Choroid plexus epithelial cell (primary cell): ENCODE measurements at places on chromosomes 3 and 15.
A peak's percentile ranks its signal among the peaks of the same experiment; 100 is the strongest.

GRCh38 chr15:65336493-65337435 lies 32.3 kb downstream of the RNU5B-1 start:
- no peak for DNase-seq

- no peak for DNase-seq
Measured at GRCh38 chr3:59538753-59539432, 489.1 kb upstream of the CFAP20DC start.

- no peak for DNase-seq
Measured at GRCh38 chr3:168241156-168241555, 145.4 kb upstream of the GOLIM4 start.

GRCh38 chr3:71585887-71586809 lies 2.6 kb upstream of the FOXP1 start:
- DNase-seq = peak; percentile 77

DNA sequence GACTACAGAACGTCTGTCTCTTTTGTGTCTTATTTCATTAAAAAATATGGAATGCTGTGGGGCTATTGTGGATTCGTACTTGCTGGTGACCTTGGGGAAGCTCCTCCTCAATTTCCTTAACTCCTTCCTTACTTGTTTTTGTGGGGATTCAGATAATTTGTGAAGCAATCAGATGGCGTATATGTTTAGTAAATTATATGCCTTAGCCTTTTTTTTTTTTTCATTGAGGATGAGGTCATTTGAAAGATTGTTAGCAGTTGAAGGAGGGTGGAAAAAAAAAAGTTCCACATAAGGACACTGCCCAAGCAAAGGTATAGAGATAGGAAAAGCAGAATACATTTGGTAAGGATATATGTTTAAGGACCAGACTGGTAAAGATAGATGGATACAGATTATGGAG lies 3.3 kb downstream of the RNF13 start:
- DNase-seq = no peak

- peak; percentile 94 for DNase-seq
Measured at GRCh38 chr3:170703121-170703588, 117.3 kb upstream of the SLC7A14 start.

DNA sequence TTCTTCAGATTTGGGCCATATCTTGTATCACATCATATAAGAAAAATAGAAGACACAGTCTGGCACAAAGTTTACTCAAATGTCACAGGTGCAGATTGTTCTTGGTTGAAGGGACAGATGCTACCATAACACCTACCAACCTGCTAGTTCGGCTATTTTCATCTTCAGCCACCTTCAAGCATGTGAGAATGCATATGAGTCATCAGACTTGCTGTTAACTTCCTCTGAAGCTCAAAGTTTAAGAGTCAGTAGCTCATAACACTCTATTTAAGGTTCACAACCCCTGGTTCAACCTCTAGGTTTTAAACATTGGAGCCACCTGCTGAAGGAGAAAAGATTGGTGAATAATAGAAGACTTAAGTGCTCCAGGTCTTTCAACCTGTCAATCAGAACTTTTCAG lies 522.8 kb downstream of the NLGN1 start:
- DNase-seq = peak; percentile 4

GRCh38 chr3:23845326-23846216 lies 39.8 kb downstream of the UBE2E1 start:
- no peak for DNase-seq

- DNase-seq = no peak
Measured at GRCh38 chr3:89046661-89047060, 60.8 kb upstream of the EPHA3 start.

GRCh38 chr3:55349851-55350250 lies 137.3 kb downstream of the WNT5A start:
- no peak for DNase-seq

DNA sequence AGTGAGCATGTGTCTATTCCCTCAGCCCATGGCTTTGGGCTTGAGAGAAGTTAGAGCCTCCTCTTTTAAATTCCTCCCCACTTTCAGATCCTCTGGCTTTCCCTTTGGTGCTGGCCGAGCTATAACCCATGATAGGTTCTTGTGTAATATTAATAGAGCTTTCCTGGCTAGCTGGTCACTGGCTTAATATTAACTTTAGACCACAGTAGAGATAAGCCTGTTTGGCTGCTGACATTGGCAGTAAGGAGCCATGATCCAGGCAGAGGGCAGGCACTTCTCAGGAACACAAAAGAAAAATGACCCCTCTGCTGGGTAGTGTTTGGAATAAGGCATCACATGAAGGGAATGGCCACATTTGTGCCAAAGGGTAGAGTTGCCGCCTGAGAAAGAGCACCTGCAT lies 65.4 kb upstream of the UMPS start:
- no peak for DNase-seq

DNA sequence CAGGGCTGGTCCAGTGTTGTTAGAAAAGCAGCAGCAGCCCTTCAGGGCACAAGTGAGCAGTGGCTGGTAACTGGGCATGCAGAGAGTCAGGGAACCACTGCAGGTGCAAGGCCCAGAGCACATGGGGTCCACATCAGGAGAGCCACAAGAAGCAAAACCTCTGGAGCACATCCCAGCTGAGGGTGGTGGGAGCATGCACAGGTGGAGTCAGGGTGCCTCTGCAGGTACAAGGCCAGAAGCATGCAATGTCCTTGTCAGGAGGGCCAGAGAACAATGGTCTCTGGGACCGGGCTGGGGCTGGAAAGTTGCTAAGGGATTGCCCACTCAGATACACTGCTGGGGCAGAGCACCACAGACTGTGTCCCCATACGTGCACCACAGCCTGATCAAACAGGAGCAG lies 226.1 kb upstream of the UBE2E2 start:
- DNase-seq = no peak

DNA sequence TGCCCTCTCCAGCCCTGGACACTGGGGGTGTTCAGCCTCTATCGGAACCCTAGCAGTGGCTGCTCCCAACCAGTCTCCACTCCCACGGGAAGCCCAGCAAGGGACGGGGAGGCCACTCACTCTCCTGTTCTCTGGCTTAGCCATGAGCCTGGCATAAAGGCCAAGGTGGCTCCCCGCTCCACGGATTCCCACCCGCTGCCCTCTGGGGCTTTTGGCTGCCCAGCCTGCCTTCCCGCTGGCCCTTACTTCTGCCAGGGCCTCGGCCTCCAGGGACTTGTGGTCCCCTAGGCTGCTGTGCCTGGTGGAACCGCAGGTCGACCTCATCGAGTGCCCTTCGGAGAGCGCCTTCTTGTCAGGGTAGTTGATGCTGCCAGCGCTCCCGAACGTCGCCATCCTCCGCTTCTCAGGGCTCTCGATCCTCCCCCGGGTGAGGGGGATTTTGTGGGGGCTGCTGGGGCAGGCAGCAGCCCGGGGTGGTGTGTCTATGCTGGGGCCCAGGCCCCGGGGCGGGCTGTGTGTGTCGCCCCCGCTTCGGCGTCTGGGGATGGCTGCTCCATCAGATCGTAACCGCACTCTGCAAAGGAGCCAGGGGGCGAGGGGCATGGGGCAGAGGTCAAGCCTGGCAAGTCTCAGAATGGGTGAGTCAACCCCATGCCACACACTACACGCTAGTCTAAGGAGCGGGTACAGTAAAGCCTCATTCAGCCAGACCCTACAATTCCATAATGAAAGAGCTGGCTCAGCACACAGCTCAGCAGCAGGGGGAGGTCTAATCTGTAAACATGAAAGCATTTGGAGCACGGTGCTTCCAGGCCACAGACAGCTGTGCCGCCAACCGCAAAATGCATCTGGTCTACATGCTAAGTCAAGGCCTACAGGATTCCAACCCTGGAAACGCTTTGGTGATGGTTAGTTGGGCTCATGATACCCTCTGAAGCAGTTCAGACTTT lies 27.3 kb upstream of the RAD18 start:
- peak; percentile 94 for DNase-seq

DNA sequence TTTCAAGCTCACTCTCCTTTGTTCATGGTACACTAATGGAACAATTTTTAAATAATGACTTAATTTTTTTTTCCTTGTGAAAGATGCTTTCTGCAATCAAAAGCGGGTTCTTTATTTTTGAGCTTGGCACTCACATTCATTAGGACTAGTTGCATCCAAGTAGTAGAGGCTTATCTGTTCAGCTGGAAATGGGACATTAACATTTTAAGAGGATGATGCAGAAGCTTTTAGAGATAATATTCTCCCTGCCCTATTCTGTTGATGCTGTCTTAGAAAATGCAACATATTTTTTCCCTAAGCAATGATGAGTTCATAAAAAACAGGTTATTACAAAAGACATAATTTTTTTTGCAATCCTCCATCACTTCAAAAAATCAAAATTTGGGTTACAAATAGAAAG lies 900.6 kb downstream of the NTRK3 start:
- no peak for DNase-seq

DNA sequence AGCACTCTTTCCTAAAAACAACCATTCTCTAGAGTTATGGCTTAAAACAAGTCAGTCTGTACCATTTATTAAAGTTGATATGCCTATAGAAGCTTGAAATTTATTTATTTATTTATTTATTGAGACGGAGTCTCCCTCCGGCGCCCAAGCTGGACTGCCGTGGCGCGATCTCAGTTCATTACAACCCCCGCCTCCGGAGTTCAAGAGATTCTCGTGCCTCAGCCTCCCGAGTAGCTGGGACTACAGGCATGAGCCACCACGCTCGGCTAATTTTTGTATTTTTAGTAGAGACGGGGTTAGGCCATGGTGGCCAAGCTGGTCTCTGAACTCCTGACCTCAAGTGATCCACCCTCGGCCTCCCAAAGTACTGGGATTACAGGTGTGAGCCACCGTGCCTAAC lies 1.5 kb upstream of the TTC14 start:
- DNase-seq = no peak

DNA sequence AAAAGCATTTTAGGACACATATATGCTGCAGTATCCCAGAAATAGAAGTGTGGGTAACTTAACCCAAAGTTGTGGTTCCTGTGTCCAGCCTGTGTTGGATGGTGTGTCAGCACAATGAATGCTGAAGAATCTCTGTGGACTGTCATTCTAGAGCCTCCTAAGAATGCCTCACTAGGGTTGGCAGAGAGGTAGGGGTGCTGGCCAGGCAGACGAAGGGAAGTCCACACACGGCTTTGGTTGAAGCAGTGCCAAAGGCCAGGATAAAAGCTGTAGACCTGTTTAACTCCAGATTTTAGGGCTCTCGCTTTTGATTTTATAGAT lies 43.7 kb upstream of the TIPARP start:
- DNase-seq = no peak

GRCh38 chr3:35665390-35666055 lies 26.2 kb downstream of the ARPP21 start:
- peak; percentile 13 for DNase-seq

GRCh38 chr15:72873379-72874233 lies 90.0 kb upstream of the ADPGK start:
- DNase-seq = no peak

GRCh38 chr3:177499779-177500423 lies 302.6 kb upstream of the TBL1XR1 start:
- DNase-seq = no peak

DNA sequence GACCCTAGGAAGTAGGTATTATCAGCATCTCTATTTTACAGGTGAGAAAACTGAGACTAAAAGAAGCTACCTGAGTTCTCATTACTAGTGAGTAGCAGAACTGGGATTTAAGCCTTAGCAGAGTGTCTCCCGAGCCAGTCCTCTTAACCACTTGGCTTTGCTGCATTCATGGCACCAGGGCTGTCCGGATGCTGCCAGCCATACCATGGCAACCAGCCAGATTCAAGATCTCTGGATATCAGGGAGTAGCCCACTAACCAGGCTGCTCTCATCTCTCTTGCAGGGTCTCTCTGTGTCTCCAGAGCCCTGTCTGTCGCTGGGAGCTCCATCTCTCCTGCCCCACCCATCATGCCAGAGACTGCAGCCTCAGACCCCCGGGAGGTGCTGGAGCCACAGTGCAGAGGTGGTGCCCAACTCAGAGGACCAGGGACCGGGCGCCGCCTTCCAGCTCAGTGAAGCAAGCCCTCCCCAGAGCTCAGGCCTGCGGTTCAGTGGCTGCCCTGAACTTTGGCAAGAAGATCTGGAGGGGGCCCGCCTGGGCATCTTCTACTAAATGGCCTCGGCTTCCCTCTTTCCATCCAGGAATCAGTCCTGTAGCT lies 1.7 kb downstream of the MESP2 start:
- no peak for DNase-seq

- no peak for DNase-seq
Measured at GRCh38 chr3:195181741-195182469, 89.1 kb downstream of the XXYLT1 start.

DNA sequence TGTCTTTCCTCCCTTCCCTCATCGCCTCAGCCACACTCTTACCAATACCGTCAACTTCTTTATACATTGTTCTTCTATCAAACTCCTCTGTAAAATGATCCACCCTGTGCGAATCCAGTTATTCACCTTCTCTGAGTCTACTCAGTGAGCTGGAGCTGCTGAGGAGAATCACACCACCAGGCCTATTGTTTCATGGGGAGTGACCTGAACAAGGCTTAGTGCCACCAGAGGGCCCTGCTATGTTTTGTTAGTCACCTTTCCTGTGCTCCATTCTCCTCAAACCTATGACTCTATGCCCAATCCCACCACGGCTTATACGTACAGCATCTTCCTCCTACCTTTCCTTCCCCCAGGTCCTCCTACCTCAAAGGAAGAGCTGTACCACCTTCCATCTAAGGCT lies 50.4 kb upstream of the MED12L start:
- no peak for DNase-seq

- no peak for DNase-seq
Measured at GRCh38 chr3:173599673-173600072, 202.1 kb downstream of the NLGN1 start.

DNA sequence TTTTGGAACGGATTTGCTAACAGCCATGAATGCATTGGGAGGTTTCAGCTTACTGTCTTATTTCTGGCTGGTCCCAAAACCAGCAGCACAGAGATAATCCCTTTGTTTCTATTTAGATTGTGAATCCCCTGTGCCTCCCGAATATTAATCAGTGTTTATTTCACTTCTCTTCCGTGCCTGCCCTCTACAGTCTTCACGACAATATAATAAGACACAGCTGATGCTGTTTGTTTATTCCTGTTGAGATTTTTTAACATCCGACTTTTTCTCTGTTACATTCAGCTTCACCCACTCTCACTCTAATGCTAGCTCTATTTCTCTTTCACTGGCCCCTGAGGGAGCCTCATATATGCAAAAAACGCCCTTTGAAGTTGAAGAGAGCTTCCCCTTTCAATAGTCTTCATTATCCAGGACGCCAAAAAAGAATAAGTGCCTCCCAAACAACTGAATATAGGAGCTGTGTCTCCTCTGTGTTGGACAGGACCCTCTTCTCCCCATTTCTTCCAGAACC lies 995.3 kb downstream of the ROBO2 start:
- peak; percentile 29 for DNase-seq

DNA sequence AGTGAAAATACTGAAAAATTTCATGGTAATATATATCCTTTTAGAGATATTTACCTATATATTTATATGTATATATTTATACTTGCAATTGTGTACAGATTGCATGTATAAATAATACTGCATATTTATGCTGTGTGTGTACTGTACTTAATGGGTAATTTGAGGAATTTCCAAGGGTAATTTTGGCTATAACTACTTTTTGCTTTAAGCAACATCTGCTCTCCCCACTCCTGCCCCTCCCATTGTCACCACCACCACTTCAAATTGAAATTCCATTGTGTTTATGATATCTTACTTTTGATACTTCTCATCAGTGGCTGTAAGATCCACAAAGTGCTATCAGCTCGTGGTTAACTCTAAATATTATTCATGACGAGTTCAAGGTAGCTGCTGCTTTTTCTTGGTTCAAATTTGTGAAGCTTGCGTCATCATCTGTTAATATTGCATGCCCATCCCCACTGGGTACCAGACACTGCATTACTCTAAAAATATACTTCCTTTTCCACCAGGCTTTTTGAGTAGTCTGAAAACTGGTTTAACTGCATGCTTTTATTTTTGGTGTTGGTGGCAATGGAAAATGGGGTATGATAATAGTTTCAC lies 91.7 kb upstream of the MITF start:
- DNase-seq = peak; percentile 58
